ENCODE measurements at places on chromosomes 5 and 9.

DNA sequence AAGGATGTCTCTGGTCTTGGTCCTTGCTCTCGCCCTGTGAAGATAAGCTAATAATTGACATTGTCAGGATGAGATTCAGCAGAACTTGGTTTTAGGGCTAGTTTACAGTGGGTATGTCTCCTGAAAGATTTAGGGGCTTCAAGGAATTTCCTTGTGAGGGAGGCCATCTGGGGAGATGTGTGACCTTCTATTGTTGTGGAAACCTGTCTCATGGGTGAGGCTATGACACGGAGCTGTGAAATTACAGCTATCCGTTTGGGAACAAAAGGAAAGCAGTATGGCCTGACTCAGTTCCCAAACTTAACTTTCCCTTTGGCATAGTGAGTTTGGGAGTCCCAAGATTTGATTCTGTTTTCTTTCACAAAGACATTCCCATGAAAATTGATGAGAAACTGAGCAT lies 142.0 kb downstream of the PARP8 start:
- no peak for DNase-seq

DNA sequence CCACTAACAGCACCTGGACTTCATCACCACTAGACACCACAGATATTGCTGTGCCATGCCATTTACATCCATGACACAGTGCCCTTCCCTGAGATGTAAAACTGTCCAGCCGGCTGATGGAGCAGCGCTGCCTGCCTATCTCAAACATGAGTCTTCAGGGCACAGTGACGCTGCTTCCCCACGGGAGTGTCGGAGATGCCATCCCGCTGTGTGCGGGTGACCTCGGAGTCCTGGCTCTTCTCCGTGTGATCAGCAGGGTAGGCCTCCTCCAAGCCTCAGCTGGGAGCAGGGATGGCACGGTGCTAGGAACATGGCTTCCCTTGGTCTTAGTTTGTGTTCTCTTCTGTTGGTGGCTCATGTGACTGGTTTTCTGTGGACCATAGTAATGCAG lies 130.3 kb upstream of the FAM120A start:
- DNase-seq: no peak

DNA sequence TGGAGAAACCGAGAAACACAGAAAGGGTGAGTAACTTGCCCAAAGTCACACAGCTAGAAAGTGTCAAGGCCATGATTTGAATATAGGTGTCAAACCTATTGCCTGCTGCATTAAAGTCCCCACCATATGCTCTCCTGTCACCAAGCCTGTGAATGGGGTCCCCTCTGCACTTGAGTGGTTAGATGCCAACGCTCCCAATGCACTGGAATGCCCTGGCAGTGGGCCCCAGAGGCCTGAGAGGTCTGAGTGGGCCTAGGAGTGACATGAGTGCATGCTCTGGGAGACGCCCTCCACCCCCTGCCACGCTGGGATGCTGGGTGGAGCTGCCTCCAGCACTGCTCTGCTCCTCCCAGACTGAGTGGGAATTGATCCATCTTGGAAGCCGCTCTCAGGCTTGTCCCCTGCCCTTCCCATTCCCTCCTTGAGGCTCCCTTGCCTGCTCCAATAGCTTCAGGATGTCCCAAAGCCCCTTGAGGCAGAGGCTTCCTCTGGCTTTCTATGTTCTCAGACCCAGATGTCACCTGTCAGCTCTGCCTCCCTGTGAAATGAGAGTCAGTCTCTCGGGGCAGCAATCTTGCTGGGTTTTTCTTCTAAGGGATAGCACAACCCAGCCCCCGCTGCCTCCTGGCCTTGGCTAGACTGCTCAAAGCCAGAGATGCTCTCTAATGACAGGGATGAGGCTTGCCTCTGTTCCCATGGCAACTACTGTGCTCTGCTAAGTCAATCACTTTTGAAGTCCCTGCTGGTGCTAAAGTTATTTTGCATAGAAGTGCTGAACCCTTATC lies 6.6 kb upstream of the ARSI start:
- DNase-seq: no peak

- no peak for DNase-seq
Measured at GRCh38 chr5:143987751-143988560, 176.0 kb downstream of the HMHB1 start.

GRCh38 chr5:32265902-32266301 lies 46.8 kb downstream of the MTMR12 start:
- no peak for DNase-seq

DNA sequence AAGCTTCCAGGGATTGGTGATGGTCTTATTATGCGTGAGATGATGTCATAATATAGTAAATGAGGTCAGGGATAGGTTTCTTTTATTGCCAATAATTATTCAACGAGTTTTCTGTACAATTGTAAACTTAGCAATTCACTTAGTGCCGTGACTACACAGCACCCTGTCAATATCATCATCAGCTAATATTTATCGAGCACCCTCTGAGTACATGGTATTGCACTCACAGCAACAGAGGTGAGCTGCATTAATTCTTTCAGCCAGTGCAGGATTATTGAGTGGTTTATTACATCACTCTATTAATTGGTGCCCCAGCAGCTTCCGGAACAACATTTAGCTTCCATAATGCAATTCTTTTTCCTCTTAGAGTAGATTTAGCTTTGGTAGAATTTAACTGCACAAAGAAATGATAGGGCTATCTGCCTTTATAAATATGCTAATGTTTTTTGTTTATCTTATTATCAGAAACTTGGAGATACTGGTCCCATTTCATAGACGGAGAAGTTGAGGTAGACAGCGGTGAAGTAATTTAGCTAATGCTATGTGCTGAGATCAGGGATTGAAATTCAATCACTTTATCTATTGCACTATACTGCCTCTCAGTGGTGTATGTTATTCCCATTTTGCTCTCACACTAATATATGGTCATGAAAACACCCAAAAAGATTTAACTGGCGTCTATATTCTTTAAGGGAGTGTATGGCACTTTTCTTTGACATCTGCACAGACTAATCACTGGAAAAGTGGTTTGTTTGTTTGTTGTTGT lies 726.1 kb upstream of the WWC1 start:
- DNase-seq: no peak

DNA sequence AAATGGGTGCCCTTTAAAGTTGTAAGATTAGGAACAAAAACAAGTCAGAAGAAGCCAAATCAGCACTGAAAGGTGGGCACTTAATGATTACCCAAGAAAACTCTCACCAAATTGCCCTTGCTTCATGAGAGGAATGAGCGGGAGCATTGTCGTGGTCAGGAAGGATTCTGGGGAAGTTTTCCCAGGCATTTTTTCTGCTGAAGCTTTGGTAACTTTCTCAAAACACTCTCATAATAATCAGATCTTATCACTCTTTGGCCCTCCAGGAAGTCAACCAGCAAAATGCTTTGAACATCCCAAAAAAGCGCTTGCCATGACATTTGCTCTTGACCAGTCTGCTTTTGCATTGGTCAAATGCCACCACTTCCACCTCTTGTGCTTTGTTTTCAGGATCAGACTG lies 10.4 kb upstream of the PCDHGC3 start:
- DNase-seq: no peak

- DNase-seq: no peak
Measured at GRCh38 chr5:57783693-57784092, 301.1 kb upstream of the ACTBL2 start.

GRCh38 chr9:959914-960313 lies 16.5 kb upstream of the DMRT3 start:
- no peak for DNase-seq

DNA sequence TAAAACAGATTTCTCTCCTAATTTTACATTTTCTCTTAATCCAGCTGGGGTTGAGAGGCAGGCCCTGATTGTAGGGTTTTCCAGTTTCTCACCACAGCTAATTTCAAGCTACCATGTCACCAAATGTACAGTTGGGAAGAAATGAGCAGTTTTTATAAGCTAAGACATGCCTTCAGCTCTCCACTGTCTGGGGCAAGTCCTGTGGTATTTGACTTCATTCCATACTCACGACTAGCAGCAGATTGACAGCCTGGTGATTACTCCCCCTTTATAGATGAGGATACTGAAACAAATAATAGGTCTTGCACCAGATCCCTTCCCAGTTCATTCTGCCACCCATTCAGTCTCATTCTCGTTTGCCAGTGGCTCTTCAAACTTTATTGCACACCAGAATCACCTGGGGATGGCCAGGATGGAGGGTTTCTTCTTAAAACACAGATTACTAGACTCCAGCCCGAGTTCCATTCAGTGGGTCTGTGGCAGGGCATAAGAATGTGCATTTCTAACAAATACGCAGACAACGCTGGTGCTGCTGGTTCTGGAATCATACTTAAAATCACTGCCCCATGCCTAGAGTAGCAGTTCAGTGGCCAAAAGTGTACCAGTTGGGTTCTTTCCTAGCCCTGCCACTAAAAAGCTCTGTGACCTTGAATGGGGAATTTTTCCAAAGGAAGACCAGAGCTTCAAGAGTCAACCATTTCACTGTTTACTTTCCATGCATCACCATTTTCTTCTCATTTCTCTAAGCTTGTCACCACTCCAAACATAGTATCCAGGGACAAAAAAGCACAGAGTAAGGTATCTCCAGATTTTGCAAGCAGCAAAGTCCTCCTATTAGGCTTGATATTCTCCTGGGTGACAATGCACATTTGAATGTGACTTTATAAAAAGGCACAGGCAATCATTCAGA lies 64.3 kb downstream of the CSNK1A1 start:
- no peak for DNase-seq

- DNase-seq: no peak
Measured at GRCh38 chr9:131198041-131198715, 72.8 kb downstream of the NUP214 start.

DNA sequence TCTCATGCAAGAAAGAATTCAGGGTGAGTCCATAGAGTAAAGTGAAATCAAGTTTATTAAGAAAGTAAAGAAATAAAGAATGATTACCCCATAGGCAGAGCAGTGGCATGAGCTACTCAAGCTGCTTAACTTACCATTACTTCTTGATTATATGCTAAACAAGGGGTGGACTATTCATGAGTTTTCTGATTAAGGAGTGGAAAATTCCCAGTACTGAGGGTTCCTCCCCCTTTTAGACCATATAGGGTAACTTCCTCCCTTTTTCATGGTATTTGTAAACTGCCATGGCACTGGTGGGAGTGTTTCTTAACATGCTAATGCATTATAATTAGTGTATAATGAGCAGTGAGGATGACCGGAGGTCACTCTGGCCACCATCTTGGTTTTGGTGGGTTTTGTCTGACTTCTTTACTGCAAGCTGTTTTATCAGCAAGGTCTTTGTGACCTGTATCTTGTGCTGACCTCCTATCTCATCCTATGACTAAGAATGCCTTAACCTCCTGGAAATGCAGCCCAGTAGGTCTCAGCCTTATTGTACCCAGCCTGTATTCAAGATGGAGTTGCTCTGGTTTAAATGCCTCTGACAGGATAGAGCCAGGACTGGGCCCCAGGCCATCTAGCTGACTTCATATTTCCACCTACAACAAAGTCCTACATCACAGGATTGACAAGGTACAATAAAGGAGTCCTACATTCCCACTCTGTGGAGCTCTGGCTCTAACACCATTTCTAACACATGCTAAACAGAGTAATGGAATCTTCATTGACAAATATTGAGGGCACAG lies 186.7 kb downstream of the NXNL2 start:
- DNase-seq: no peak

DNA sequence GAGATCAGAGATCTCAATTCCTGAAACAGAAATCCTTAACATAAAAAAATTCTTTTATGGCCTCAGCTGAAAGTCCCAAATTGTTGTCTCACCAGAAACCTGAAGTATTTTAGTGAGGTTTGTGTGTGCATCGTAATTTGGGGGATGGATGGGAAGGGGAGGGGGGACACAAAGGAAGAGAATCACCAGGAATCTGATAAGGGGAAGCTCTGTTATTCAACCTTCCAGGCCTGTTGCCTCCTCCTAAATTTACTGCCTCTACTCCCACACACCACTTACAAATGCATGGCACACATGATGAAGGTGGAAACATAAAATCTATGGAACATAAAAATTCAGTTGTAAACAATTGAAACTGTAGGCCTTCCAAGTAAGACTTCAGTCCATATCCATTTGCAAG lies 97.7 kb downstream of the NPR3 start:
- DNase-seq: no peak

- DNase-seq: no peak
Measured at GRCh38 chr9:135618866-135619598, 20.3 kb downstream of the GLT6D1 start.

All from stimulated activated CD4-positive, alpha-beta T cell treated with anti-CD3 and anti-CD28 coated beads, Interleukin-2, amount 100 ng/mL, for 4 hours (primary cell).